ENCODE measurements at places on chromosomes 4 and X.
A peak's percentile ranks its signal among the peaks of the same experiment; 100 is the strongest.

DNA sequence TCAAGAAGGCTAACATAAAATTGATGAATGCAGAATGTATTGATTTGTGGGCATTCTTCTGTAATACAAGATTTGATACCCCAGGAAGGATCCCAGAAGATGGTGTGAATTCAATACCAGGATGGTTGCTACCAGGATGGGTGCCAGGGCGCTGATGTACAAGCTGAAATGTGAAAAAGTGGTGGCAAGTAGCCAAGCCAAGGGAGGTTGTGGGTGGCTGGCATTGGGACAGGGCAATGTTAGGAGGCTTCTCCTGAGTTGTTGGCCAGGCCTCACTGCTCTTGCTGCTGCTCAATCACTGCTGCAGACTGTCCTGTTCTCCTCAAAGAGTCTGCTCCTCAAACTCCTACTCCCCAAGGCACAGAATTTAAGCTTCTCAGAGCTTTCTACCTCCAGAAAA is 77.1 kb downstream of the RBM46 start:
- no peak for DNase-seq

GRCh38 chr4:105352826-105353225 is 121.0 kb downstream of the PPA2 start:
- DNase-seq = no peak

DNA sequence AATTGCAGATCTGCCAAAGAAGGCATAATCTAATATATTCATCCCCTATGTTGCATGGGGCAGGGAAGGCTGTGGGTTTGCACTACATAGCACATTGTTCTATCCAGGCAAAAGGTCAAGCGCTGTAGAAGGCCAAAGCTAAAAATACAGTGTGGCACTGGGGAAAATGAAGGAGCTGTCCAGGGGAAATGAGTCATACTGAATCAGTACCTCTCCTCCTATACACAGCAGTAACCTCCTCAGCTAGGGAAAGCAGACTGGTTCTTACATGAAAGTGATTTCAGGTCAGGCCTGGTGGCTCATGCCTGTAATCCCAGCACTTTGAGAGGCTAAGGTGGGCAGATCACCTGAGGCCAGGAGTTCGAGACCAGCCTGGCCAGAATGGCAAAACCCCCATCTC is 31.0 kb upstream of the SLC25A4 start:
- peak; percentile 88 for DNase-seq

DNA sequence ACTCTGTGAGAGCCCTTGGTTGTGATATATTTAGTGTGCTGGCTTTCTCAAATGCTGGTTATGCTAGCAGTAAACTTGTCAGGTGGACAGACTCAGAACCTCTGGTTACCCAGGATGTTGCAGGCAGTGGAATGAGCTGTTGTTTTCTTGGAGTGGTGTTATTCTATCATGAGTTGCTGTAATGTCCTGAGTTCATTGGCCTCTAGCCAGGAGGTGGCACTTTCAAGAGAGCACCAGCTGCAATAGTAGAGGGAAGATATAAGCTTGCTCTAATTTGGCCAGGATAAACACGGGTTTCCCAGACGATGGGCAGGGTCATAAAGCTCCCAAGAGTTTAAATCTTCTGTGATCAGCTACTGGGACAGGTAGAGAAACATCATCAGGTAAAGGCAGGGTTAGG is 95.0 kb upstream of the UBQLN2 start:
- DNase-seq = no peak

- DNase-seq = no peak
Observed at GRCh38 chr4:84481077-84481859, 17.8 kb downstream of the NKX6-1 start.
